ENCODE measurements at places on chromosomes 1 and 21.

DNA sequence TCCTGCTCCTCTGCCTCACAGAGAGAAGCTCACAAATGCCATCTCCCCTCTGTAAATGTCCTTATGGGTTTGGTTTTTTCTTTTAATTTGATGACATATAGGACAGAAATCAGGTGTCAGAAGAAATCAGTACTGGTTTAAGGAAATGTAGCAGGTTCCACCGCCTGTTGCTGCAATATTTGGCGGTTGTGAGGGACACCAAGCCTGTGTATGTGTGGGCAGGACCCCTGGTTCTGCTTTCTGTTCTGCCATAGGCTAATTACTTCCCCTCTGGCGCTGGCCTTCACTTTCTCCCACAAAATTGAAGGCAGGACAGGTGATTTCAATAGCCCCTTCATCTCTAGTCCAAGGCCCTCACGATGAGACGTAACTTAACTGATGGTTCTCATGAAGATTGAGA is 69.2 kb downstream of the PRDM2 start:
- DNase-seq, result no peak

DNA sequence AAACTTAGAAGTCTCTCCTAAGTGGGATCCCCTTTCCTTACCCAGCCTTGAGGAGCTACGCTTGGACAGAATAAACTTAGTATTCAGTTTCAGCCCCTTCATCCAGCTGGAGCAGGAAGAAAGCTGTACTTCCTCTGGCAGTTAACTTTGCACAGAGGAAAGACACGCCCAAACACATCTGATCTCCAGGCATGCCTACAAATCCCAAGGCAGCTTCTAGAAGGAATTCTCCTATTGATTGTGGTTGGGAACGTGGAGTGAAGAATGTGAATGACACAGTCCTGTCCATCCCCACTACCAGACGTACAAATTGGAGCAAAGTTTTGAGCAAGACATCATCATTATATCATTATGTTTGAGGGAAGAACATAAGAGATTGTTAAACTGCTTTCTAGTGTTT is 6.6 kb upstream of the AK4 start:
- DNase-seq, result no peak

DNA sequence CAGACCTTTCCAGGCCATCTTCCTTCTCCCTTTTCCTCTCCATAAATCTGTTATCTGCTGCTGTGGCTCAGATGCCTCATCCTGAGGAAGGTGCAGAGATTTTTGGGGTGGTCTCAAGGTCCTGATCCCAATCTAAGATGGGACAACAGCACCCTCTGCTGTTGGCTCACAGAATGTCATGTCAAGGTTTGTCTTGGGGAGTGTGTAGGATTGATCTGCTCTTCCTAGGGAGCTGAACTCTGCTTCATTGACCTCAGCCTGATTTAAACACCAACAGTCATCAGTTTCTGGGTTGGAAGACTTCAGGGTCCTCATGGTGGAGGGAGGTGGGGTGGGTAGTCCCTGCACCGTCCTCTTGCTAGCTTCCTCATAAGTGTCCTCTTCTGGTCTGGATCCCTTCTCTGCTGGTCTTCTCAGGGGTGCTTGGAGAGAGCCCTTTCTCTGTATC is 62.8 kb upstream of the LAX1 start:
- DNase-seq, result no peak

DNA sequence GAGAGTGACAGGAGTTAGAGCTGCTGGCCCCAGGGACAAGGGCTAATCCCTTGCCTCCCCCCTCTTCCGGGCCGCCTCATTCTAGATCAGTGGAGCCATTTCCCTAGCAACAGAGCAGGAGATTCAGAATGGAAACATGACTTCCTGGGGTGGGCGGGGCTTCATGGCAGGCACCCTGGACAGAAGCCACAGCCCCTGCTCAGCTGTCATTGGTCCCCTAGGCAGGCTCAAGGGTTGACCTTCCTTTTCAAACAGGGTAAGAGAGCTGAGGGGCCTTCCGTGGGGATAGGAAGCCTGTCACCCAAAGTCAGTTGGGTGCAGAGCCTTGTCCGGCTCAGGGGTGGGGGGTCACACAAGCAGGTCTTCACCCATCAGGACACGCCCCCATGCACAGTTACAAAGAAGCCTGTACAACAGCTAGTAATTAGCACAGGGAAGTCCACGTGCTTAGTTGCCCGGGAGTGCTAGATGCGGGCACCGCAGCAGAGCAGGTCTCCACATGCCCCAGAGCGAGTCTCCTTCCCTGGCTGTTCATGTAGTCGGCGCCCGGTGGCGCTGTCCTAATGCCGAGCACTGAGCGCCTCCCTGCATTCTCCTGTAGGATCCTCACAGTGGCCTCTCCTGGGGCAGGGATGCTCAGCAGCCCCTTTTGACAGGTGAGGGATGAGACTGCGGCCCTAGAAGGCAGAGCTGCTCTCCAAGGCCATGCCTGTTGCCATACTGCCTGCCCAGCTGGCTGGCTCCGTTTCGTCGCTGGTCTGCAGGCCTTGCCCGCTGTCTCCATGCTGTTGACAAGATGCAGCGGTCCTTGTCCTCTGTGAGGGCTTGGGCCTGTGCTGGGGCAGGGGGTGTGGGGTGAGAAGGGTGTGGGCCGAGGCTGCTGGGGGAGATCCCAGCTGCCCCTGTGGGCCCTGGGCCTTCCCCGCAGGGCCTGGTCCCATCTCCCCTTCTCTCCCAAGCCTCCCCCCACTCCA is 5.1 kb downstream of the TMEM201 start:
- DNase-seq, result peak; percentile 89

DNA sequence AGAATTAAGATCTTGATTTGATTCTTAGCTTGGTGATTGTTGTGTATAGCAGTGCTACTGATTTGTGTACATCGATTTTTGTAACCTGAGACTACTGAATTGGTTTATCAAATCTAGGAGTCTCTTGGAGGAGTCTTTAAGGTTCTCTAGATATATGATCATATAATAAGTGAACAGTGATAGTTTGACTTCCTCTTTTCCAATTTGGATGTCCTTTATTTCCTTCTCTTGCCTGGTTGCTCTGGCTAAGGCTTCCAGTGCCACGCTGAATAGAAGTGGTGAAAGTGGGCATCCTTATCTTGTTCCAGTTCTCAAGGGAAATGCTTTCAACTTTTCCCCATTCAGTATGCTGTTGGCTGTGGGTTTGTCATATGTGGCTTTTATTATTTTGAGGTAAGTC is 61.5 kb upstream of the LYST start:
- DNase-seq, result no peak

GRCh38 chr1:67609577-67610341 is 75.2 kb upstream of the GADD45A start:
- DNase-seq, result no peak

- DNase-seq, result no peak
These were observed 18.7 kb downstream of the HEYL start for GRCh38 chr1:39620659-39621165.

GRCh38 chr1:19484798-19485361 is 459 bp downstream of the CAPZB start:
- peak; percentile 43 for DNase-seq

DNA sequence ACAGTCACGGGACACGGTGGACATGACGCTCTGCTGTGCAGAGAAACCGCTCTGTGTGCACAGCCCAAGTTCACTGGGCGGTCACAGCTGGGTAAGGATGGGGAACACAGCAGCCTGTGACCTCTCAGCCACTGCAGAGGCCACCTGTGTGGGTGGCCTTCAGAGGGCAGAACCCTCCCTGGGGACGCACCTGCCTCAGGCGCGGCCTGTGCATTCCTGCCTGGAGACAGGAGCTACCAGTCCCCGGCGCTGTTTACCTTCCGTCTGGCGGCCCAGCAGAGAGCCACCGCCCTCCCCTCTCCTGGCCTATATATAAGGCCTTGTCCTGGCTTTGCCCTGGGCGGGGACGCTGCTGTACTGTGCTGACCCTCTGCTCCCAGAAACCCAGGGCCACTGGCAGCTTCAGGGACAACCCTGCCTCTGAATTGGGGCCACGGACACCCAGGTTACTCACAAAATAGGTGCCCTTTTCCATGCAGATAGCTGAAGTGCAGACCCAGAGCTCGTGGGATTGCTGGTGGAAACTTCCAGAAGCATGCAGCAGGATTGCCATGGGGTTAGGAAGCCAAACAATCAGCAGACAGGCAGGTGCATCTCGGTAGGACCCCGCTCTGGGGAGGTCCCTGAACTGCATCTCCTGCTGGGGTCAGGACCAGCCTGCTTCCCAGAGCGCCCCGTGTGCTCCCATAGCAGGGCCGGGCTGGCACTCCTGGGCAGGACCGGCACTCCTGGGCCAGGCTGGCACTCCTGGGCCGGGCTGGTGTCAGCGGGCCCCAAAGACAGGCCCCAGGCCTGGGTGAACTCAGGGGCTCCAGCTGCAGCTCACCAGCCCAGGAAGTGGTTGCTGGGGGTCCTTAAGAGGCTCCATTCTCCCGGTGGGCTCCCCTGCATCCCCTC is 83.6 kb downstream of the SIK1 start:
- DNase-seq, result peak; percentile 60

DNA sequence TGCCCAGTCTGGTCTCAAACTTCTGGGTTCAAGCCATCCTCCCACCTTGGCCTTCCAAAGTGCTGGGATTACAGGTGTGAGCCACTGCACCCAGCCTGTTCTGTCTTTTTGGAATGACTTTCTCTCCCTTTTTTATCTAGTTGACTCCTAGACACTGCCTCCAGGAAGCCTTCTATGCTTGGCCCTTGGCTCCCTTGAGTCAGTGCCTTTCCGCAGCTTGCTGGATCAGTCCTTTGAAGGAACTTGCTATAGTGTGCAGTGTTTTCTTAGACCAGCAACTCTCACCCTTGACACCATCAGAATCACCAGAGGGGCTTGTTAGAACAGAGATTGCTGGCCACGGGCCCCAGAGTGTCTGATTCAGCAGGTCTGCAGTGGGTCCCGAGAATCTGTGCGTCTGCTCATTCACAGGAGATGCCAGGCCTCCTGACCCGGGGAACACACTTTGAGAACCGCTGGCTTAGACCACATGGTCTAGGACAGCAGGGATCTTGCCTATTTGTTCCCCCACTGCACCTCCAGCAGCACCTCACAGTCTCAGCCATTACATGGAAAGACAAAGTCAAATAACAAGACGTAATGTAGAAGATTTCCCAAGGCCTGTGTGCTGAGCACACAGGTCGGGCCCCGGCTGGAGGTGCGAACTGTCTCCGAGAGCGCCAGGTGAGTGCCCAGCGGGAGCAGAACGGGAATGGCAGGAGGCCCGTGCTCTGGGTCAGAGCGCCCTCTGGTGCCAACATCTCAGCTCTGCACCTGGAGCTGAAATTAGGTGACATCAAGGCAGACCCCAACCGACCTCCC is 27.4 kb upstream of the CTPS1 start:
- peak; percentile 69 for DNase-seq

DNA sequence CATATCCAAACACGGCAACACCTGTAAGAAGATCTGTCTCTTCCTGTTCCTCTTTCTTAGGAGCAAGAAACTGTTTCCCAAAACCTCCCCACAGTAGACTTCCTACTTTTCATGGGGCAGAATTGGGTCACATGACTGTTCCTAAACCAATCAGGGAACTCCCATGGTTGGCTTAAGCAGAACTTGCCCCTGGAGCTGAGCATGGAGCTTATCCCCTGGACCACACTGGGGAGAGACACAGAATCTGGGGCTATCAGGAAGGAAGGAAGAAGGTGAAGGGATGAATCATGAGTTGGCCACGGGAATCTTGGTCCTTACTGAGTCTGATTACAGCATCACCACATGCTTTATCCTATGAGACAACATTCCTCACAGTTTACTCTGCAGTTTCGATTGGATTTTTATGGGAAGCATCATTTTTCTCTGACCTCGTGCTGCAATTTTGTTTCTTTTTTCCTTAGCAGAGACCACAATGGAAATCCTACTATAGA is 81.8 kb downstream of the CDC7 start:
- DNase-seq, result no peak

- DNase-seq, result no peak
These were observed 57.9 kb downstream of the EPRS1 start for GRCh38 chr1:219988387-219988786.

- no peak for DNase-seq
These were observed 844.3 kb downstream of the KCNT2 start for GRCh38 chr1:195763907-195764374.

DNA sequence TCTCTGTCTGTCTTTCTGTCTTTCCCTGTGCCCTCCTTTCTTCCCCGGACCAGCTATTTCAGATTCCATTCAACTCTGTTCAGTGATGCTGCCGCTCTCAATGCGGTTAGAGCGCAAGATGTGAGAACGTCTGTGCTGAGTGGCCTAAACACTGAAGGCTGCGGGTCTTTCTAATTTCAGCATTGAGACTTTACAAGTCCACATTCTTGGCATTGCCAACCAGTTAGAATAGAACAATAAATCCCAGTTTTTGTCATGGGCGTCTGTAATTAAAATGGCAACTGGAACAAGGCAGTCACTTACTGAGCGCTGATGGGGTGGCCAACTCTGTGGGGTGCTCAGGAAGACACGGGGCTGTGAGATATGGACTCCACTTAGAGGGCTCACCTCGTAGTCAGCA is 112.8 kb downstream of the DHRS3 start:
- DNase-seq, result no peak

DNA sequence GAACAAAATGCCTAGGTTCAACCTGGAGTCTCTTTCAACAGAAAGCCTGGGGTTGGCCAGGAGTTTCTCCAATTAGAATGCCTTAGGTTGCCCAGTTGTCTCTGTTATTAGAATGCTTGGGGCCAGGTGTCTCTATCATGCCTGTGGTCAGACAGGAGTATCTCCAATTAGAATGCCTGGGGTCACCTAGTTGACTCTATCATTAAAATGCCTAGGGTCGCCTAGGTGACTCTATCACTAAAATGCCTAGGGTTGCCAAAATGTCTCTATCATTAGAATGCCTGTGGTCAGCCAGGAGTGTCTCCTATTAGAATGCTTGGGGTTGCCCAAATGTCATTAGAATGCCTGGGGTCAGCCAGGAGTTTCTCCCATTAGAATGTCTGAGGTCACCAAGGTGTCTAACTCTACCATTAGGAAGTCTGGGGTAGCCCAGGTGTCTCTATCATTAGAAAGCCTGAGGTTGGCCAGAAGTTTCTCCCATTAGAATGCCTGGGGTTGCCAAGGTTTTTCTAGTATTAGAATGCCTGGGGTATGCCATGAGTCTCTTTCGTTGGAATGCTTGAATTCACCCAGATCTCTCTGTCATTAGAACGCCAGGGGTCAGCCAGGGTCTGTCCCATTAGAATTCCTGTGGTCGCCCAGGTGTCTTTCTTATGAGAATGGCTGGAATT is 57.9 kb downstream of the RNF187 start:
- no peak for DNase-seq

- DNase-seq, result no peak
These were observed 5.4 kb downstream of the PNRC2 start for GRCh38 chr1:23964790-23965740.

DNA sequence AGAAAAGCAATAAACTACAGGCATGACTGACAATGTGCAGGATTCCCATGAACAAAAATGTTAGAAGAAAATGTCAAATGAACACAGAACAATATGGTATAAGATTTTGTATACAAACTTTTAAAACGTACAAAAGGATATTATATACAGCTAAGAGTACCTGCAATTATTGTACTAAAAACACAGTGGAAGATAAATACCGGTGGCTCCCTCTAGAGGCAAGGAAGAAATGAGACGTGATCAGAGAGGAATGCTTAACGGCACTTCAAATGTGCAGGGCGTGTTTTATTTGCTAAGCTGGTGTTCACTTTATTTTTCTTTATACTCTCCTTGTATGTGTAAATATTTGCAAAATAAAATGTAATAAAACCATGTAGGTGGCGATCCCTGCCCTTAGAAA is 191.8 kb upstream of the SAMSN1 start:
- peak; percentile 12 for DNase-seq

- peak; percentile 88 for DNase-seq
These were observed 87.2 kb downstream of the MRPL37 start for GRCh38 chr1:54287176-54287650.
